ENCODE measurements at places on chromosomes 12 and 14.

GRCh38 chr14:69797573-69798338, 715 bp upstream of the SLC10A1 start:
- DNase-seq = no peak

GRCh38 chr12:988646-989045, 2.4 kb upstream of the ERC1 start:
- no peak for DNase-seq

- no peak for DNase-seq
These were observed 28.2 kb upstream of the RPLP0 start for GRCh38 chr12:120229071-120229486.

DNA sequence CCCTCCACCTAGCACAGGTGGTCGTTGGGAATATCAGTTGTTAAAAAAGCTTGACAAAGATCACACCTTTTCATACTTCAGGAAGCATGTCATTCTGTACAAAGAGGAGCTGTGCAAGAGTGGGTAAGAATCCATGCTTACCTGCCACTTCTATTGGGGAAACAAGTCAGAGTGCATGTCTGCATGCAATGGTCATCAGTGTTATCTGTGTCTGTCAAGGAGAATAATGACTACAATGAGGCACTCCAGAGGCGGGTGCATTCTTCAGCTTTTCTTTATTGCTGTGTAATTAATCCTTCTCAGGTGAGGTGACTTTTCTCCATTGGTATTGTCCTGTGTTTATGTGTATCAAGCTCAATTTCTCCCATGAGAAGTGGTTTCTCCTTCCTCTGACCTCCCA, 24.4 kb downstream of the KCNA5 start:
- DNase-seq = no peak

GRCh38 chr12:51705450-51705849, 114.4 kb downstream of the SCN8A start:
- no peak for DNase-seq

DNA sequence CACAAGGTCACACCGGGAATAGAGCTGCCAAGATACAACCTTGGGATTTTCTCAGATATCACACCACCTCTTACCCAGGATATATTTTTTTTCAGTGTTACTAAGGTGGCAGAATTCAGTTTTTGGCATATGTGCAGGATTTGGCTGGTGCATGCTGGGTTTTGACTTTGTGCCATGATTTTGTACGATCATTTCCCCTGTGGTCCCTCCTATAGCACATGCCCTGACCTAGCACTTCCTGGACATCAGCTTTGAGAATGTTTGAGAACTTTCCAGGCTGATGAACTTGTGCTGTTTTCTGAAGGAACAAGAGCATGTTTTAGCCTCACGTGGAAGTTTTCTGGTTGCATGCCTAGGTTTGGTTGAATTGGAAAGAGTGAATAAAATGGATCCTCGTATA, 11.0 kb upstream of the TBPL2 start:
- no peak for DNase-seq

DNA sequence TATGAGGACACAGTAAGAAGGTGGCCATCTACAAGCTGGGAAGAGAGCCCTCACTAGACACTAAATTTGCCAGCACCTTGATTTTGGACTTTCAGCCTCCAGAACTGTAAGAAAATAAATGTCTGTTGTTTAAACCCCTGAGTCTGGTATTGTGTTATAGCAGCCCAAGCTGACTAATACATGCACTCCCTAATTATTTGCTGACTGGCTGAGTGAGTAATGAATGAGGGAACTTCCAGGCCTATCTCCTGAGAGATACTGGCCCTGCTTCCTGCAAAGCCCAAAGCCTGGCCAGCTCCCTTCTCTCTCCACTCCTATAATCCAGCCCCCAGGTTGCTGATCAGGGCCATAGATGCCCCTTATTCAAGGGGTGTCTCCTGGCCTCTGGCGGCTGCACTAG, 120.0 kb upstream of the NOS1 start:
- DNase-seq = no peak

DNA sequence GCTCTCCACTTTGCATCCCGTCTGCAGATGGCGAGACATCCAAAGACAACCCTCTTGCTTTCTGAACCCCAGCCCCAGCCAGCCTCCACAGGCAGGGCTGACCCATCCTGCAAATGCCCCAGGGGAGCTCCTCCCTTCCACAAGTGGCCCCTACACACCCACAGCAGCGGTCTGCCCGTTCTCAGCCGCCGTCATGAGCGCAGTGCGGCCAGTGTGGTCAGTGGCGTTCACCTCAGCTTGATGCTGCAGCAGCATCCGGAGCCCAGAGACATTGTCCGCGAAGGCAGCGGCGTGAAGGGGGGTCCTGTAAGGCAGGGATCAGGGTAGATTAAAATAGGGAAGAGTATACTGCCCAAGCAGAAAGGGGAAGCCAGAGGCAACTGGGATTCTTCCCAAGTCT, 13.7 kb downstream of the ANKRD52 start:
- no peak for DNase-seq

- DNase-seq = no peak
These were observed 89.9 kb upstream of the IGF1 start for GRCh38 chr12:102570256-102570655.

- no peak for DNase-seq
These were observed 70.1 kb downstream of the SLC6A15 start for GRCh38 chr12:84842406-84843013.

DNA sequence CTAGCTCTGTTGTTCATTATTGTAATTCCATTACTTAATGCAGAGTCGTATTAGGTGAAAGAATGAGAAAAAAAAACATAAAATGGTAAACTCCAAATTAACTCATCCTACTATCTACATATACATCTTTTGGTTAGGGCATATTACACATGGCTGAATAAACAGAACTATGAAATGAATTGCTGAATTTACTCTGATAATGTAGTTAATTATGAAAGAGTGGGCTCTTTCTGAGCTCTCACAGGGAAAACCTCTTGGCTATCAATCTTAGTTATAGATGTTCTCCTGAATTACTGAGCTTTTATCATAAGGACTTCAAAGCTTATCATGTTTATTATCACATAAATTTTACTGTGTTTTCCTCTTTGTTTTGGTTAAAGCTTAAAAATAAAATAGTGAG, 798.5 kb upstream of the MDGA2 start:
- no peak for DNase-seq

- no peak for DNase-seq
These were observed 31.9 kb upstream of the DUSP6 start for GRCh38 chr12:89384050-89384758.

DNA sequence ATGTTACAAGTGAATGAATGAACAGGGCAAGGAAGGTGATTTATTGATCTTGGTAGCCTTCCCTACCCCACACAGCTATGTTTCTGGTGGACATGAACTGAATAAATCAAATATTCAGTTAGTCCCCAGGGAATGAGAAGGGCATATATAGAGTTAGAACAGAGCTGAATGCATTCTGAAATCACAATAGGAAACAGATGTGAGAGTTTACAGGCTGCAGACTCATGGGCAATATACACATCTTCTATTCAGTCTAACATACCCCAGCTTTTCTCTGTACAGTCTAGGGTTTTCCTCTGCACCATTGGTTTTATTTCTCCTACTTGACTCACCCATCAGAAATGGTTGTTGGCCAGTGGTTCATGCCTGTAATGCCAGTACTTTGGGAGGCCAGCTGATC, 7.3 kb upstream of the STX2 start:
- no peak for DNase-seq

GRCh38 chr12:30874455-30875321, 51.9 kb upstream of the TSPAN11 start:
- DNase-seq = no peak

GRCh38 chr14:90571149-90571947, 174.5 kb downstream of the CALM1 start:
- no peak for DNase-seq

GRCh38 chr12:2082321-2082720, 29.5 kb downstream of the CACNA1C start:
- no peak for DNase-seq

GRCh38 chr14:96065661-96066459, 26.7 kb downstream of the C14orf132 start:
- DNase-seq = no peak

DNA sequence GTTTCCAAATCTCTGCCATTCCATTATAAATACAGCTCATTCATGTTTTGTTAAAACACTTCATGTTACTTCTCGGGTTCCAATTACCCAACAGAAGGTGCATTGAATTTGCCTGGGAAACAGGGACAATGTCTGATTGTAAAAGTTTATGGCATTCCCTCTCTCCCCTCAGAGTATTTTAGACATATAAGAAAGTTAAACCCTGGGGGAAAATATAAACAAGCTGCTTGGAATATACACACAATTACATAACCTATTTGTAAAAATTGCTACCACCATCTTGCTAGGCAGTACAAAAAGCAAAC, 60.0 kb downstream of the BTG1 start:
- DNase-seq = no peak

GRCh38 chr12:56993346-56993745, 13.0 kb downstream of the ZBTB39 start:
- no peak for DNase-seq

GRCh38 chr12:111454716-111455447, 49.2 kb downstream of the SH2B3 start:
- no peak for DNase-seq

DNA sequence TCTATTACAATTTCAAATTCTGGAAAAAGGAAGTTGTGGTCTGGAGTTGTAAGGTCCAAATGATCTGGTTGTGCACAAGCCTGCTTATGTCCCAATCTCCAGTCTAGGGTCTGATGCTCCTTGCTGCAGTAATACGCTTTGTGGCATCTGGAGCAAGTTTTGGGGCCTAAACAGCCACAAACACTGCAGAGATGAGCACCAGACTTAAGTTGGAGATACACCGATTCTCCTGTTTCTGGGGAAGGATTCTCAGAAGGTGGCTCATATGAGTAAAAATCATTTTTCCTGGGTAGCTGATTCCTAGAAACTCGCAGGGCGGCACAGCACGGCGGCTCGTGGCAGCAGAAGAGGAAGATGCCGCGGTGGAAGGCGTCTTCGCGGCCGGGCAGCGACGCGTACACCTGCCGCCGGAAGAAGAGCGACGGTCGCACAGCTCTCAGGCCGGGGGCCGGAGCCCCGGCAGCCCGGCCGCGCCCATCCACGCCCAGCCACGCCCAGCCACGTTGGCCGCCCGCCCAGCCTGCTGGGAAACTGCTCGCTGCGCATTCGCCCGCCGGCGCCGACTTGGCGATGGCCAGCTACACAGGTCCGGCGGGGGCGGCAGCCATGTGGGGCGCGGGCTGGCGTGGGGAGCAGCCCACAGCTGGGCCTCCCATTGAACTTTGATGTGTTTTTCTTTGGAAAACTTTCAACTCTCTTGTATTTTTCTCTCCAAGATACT, 129.0 kb downstream of the ASCL4 start:
- DNase-seq = no peak

DNA sequence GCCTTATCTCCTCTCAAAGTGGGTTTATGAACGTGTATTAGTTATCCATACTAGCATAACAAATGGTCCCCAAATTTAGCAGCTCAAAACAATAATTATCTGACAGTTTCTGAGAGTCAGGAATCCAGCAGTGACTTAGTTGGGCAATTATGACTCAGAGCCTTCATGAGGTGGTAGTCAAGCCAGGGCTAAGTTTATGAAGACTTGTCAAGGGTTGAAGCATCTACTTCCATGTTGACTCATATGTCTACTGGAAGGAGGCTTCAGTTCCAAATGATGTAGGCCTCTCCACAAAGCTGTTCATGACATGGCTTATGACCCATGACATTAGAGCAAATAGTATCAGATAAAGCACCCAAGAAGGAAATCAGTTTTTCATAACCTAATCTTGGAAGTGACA, 73.2 kb downstream of the IPO8 start:
- no peak for DNase-seq

DNA sequence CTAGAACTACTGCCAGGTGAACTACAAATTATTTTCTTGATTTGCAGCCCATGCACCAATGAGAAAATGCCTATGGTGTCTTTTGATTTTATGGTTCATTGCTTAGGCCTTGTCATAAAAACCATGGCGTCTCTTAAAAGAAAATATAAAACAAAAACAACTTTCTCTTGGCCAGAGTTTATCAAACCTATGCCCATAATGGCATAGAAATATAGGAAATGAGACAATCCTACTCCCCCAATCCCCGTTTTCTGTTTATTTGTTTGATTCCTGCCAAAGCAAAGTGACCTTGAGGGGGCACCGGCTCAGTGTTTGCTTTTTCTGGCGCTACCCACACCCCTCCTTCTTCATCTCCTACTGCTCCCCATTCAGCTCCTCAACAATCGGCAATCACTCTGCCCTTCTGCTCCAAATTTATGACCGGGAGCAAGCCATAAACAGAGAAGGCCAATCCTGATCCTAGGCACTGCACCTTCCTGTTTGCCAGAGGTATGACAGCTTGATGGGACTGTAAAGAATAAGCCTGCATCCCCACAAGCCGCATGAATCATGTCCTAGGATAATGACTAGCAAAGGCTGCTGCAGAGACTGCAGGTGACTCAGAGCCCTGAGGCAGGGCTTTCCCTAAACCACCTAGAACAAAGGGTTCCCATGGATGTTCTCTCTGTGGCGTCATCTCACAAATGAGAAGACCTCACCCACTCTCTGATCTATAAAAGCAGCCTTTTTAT, 874.9 kb downstream of the NRXN3 start:
- DNase-seq = no peak

DNA sequence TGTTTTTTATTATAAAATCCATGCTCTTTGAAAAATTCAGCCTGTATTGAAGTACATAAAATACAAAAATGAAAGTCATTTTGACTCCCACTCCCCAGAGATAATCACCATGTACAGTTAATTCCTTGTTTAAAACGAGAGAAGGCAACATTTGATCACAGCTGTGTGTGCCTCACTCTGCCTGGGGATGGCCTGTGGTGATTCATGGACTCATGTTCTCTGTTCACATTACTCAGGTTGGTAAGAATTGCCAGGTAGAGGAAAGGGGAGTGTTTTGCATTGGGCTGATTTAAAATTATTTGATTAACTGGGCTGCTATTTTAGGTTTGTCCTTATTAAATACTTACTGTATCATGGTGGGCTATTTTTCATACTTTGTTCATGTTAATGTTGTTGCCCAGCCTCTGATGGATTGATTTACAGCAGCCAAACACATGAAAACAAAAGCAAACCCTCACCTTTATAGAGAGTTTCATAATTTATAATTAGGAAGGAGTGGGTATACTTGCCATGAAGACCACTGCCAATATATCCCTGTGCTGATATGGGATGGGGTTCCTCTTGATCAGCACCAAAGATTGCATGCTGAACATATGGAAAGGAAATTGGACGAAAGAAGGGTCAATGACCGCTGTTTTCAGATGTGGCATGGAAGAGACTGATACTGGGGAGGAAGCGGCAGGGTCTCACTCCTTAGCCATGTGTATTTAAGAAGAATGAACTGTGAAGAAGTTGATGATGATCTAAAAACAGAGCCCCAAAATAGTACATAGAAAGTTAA, 3.0 kb downstream of the ZBTB1 start:
- no peak for DNase-seq

DNA sequence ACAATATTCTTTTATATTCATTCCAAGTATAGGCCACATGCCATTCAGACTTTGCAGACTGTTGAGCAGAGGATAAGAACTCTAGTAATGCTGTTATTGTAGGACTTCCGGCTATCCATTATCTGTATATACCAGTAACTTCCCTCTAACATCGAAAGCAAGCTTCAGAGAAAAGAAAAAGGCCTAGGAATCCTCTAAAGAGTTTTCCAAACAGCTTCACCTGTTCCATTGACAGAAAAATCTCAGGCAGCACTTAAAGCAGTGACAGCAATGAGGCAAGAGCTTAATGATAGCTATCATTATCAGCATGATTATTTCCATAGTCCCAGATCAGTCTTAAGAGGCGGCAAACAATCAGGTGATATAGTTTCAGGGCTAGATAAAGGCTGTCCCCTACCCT, 1.8 kb downstream of the CPNE8 start:
- DNase-seq = no peak

All from stimulated activated CD4-positive, alpha-beta T cell treated with anti-CD3 and anti-CD28 coated beads, Interleukin-1b, Interleukin-23, amount 100 ng/mL, for 1 hour (primary cell).